NCI-H774 (cell line): ENCODE measurements at places on chromosomes 1 and 21.
A peak's percentile ranks its signal among the peaks of the same experiment; 100 is the strongest.

GRCh38 chr1:21052034-21052433 lies 124.7 kb downstream of the EIF4G3 start:
- DNase-seq, result no peak

- DNase-seq, result no peak
These were observed 164.4 kb upstream of the ZRANB2 start for GRCh38 chr1:71245246-71245645.

- DNase-seq, result no peak
These were observed 40.5 kb upstream of the SYT2 start for GRCh38 chr1:202750761-202751160.

DNA sequence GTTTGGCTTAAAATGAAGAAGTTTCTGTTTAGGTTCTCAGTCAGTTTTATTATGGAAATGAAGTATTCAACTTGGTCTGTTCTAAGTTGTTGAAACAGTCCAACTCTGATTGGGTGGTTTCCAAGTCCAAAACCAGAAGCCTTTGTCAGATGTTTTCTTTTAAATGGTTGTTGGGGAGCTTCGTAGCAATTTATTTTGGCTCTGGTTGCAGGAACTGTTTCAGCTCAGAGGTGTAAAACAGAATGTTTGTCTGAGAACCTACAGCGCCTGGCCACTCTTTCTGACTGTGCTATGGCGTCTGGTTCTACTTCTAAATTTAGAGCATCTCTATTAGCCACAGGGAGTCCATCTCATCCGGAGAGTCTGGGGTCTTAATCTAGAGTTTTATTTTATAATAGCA lies 582.6 kb upstream of the TMPRSS15 start:
- DNase-seq, result no peak

GRCh38 chr1:159891275-159892157 lies 8.4 kb downstream of the CFAP45 start:
- peak; percentile 83 for DNase-seq

GRCh38 chr1:238652346-238652968 lies 733.9 kb upstream of the CHRM3 start:
- no peak for DNase-seq

GRCh38 chr21:45801989-45802388 lies 158.5 kb downstream of the PCBP3 start:
- DNase-seq, result no peak

- DNase-seq, result no peak
These were observed 14.7 kb upstream of the CD53 start for GRCh38 chr1:110857964-110858948.

- no peak for DNase-seq
These were observed 22.7 kb downstream of the KRTAP10-1 start for GRCh38 chr21:44517175-44517899.

DNA sequence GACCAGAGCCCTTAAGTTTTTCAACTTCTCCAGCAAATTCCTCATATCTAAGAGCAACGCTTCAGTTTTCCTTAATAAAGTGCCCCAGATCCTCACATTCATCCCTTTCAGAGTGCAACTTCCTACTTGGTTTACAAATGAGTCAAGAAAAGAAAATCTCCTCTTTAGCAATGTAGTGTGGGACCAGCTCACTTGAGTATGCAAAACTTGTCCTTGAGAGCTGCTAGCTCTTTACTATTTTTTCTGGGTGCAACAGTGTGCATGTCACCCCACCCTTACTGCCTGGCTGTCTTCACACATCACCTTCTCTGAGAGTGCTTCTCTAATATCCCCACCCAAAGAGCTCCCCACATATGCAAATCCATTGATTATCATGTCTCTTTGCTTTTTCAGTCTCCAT lies 203.1 kb upstream of the CAMK1G start:
- no peak for DNase-seq

- no peak for DNase-seq
These were observed 11.3 kb upstream of the MFSD2A start for GRCh38 chr1:39943471-39944290.

GRCh38 chr1:77571642-77572041 lies 110.8 kb downstream of the ZZZ3 start:
- no peak for DNase-seq

DNA sequence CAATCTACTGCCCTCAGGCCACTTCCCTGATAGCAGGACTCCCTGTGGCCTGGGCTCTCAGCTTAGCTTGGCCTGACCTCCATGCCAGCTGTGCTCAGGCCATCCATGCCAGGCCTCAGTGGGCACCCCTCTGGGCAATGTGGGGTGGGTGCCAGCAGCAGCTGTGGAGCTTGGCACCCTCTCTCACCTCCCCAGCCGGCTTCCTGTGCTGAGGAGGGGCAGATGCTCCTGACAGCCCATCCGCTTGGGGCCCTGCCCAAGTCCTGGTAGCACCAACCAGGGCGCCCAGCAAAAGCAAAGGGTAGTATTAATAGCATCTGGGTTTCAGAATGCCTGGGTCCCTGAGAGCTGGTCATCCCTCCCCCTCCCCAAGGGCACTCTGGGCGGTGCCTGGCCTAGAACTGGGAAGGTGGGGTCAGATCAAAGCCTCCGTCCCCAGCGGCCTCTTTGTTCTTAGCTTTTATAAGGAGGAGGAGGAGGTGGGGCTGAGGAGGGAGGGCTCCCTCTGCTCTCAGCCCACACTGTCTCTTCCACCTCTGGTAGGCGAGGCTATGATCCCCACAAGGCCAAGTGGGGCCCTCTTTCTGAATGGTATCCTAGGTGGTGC lies 6.1 kb downstream of the EFNA4 start:
- no peak for DNase-seq

DNA sequence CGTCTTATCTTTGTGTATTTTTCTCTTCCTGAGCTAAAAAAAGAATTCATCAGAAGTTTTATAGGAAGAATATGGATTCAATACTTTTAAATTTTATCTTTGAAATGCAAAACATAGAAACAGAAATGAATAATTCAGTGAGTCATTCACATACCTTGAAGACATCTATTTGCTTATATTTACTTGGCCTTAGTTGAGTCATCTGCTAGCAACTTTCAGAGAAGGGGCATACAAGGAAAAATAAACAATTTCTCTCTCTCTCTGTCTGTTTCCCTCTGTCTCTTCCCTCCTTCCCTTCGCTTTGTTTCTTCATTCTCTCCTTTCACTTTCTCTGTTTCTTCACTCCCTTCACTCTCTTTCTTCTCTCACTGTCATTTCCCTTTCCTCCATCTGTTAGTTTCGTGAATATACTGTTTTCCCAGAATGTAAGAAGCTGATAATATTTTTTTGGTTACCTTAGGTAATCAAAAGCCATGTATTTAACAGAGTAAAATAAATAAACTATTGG lies 477.2 kb downstream of the BRINP3 start:
- no peak for DNase-seq

DNA sequence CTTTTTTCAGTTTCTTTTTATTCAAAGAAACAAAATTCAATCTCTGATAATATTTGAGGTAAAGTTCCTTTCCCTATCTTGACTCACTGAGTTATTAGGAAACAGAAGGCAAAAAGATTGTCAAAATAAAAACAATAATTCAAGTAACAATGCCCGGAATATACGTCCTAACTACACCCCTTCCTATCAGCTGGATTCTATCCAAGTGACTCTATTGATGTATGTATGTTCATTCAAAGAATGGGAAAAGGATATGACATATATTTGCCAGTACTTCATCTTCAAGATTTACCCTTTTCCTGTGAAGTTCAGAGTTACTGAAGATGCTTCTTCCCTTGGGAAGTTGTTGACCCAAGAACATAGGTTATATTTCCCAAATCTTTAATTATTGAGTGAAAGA lies 13.7 kb downstream of the SPRTN start:
- DNase-seq, result no peak

- no peak for DNase-seq
These were observed 19.7 kb downstream of the DPYD start for GRCh38 chr1:97901017-97901658.

DNA sequence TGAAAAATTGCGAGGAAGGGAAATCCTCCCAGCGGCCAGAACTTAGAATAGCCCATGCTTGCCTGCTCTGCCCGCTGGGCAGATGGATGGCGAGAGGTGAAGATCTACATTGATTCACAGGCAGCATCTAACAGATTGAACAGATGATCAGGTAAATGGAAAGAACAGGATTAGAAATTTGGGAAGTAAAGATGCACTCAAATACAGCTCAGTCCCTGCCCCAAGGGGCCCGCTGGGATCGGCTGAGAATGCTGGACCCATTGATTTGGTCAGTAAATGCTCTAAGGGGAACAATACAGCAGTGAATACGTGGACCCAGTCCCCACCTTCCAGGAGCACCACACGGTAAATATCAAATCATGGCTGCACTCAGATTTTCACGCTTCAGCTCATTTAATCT lies 248.2 kb downstream of the MATN1 start:
- DNase-seq, result no peak

GRCh38 chr1:192436441-192437078 lies 119.8 kb downstream of the RGS21 start:
- no peak for DNase-seq

GRCh38 chr1:184150776-184151531 lies 99.4 kb downstream of the TSEN15 start:
- DNase-seq, result no peak

DNA sequence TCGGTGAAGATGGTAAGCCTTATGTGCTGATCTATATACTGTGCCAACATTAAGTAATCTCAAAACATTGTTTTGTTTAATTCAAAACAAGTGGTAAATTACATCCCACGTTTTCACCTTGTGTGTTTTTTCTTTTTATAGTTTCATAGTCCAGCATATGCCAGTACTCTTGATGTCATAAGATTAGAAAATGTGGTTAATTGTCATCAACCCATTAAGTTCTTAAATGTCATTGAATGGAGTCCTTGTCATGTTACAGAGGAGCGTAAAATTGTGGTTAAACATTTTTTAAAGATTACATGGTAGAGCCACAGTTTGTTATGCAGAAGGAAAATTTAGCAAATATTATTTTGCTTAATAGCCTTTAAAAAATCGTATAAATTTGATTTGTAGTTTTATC lies 93.1 kb downstream of the FNBP1L start:
- no peak for DNase-seq

DNA sequence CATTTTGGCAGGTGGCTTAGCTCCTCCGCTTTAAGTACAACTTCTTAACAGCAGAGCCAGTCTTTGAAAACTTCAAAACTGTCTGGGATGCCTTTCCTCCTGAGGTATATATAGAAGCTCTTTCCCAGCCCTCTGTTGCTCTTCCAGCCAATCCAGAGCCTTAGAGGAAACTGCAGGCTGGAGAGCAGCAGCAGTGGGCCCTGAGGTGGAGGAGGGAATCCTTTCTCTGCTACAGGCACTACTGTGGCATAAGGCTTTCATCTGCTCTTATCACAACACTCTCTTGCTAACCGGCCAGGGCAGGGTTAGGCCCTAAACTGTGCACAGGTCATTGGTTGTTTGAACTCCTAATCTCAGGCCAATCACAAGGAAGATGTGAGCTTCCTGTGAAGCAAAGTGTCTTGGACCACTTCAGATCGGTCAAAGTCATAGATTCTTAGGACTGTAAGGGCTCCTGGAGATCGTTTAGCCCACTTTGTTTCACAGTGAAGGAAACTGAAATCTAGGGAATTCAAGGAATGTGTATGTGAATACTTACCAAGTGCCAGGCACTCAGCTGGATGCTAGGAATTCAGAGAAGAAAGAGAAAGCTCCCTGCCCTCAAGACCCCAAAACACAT lies at the start of gene RGS5:
TSS of gene RGS5 (minus strand) at position 84 of the 619 bp plus-strand sequence. CDS start at position 3, 81 bp downstream.
- DNase-seq, result no peak

DNA sequence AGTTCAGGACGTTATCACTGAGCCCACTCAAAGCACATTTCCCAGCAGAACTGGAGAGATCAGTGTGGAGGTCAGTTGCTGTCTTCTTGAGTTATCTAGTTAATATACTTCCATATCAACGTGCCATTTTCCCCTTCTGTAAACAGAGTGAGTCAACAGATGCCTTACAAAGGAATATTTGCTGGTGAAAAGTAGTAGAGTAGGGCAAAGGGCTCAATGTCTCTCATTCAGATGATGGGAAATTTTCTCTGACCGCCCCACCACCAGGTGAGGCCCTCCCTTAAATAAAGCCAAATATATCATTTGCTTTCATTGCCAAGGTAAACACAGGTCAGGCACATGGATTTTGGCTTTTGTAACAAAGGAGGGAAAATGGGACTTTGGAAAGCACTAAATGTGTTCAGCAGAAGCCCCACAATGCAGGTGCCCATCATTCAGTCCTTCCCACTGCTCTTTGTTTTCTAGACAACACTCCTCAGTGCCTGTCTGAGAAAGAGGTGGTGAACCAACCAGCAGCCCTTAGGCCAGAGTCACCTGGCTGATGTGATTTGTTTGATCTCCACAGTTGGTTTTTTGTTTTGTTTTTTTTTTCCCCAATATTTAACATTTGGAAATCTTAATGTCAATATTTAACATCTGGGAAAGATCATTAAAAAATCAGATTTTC lies 40.5 kb upstream of the SAMD13 start:
- peak; percentile 79 for DNase-seq

- DNase-seq, result no peak
These were observed 2.8 kb upstream of the LSM10 start for GRCh38 chr1:36400514-36400824.

DNA sequence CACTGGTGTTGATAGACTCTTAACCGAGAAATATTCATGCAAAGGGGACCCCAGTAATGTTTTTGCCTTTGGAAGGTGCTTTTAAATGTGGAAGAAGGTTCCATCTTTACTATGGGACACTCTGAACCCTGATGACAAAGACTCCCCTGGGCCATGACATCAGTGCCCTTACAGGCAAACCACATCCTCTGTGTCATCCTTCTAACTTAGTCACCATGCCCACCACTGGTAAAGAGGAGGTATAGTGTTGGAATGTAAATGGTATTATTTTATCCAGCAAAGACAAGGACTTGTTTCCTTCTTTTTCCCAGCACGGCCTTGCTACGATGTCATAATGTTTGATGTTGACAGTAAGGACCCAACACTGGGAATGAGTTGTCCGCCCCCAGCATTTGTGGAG lies 12.6 kb downstream of the METTL13 start:
- no peak for DNase-seq

DNA sequence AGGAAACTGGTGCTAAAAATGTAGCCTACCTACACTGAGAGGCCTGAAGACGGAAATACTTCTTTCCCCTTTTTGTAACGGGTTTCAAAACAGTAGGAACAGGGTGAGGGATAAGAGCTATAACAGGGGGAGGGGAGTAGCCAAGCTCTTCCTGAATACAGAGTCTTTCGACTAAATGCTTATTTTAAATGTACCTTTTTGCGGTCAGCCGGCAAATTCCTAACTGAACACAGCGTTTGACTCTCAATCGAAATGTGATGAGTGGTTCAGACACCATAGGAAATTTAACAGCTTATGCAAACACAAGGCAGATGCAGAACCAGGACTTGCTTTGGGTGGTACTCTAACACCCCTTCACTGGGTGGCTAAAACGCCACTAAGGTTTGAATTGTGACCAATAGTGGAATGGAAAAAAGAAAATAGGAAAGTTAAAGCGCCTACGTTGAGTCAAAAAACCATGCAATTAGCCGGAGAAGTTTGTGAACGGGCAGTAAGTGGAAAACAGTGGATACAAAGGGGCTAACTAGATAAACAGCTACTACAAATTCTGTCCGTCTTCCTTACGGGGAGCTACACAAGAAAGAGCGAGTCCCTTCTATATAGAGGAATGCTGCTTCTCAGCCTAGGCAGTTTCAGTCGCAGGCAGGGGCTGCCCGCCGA lies 1.7 kb downstream of the EGLN1 start:
- DNase-seq, result no peak
